ENCODE measurements at places on chromosomes 6 and 20.

GRCh38 chr6:169342710-169343109, 89.1 kb upstream of the THBS2 start:
- DNase-seq = no peak

- DNase-seq = no peak
Observed at GRCh38 chr6:55450005-55450404, 122.7 kb downstream of the GFRAL start.

GRCh38 chr6:132114201-132114825, 163.1 kb upstream of the CCN2 start:
- DNase-seq = no peak

DNA sequence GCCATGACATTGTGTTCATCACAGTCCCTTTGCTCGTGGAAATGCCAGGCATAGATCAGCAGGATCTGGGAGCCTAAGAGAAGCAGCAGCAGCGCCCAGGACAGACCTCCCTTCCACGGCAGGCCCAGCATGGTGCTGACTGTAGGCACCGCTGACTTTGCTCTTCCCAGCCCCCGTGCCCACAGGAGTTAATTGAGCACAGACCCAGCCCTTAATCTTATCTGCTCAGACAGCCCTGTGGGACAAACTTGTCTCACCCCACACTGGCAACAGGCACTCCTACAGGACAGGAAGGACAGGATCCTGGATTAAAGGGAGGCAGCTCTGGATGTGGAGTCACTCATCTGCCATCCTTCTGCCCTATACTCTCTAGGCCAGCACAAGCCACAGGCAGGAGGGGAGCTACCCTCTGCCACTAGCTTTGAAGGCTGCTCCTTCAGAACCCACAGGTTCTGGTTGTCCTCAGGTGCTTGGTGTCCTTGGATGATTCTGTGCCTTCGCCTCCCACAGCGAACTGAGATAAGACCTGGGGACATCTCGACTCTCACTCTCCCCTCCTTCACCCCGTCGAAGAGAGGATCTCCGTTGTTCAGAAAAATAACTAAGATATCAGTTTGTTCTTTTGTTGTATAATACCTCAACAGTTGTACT, at the start of gene CST9L:
Gene CST9L, minus strand, starts transcription at position 165 of the 651 bp plus-strand sequence. Its CDS starts 34 bp downstream, at position 131.
- no peak for DNase-seq

- no peak for DNase-seq
Observed at GRCh38 chr6:132247381-132248159, 153.7 kb downstream of the MOXD1 start.

Data from KBM-7 (cell line).